Astrocyte (in vitro differentiated cells and primary cell): ENCODE measurements at places on chromosomes 7 and 10.

DNA sequence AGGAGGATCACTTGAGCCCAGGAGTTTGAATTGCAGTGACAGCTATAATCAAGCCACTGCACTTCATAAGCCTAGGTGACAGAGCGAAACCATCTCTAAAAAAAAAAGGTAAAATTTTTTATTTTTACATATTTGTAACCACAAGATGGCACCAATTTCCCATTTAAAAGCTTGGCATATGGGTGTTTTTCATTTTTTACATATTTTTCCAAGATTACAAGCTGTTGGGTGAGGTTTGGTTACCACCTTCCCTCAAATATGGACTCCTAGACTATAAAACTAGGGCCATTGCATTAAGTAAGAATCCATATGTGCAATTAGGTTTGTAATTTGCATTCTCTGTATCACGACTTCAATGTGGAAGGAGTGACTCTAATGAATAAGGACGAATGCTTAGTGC lies 129.3 kb upstream of the ACBD5 start:
- no peak for DNase-seq

GRCh38 chr7:138618933-138619332 lies 82.2 kb downstream of the SVOPL start:
- no peak for DNase-seq

DNA sequence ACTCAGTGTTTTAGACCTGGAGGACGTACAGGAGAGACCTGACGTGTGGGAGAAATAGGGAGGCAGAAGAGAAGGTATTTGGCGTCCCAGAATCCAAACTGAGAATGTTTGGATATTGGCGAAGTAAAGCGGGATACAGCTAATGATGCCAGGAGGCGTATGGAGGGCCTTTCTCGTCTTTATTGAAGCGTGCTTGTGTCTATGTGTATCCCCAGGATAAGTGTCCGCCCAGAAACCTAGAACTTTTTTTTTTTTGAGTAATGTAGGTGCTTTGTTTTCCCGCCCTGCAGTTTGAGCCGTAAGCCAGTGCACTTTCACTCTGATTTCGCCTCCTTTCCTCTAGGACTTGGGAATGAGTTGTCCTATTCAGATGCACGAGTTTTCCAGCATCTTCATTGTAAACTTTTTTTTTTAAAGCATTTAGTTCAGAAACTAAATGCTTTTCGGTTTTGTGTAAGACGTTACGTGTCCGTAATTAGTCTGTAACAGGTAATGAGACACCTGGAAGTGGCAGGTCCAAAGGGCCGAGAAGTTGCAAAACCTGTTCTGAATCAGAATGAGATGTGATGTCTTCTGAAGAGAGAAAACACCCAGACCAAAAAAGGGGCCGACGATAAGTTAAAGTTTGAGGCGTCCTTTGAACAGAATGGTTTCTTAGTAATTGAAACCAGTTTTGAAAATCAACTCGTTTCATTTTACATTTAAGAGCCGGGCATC lies 746 bp downstream of the ARL5B start:
- no peak for DNase-seq

GRCh38 chr7:29412912-29413311 lies 150.7 kb upstream of the PRR15 start:
- no peak for DNase-seq

- DNase-seq: no peak
Observed at GRCh38 chr7:156090988-156091387, 278.7 kb upstream of the SHH start.

GRCh38 chr7:12111422-12112405 lies 99.4 kb upstream of the TMEM106B start:
- DNase-seq: peak; percentile 68

DNA sequence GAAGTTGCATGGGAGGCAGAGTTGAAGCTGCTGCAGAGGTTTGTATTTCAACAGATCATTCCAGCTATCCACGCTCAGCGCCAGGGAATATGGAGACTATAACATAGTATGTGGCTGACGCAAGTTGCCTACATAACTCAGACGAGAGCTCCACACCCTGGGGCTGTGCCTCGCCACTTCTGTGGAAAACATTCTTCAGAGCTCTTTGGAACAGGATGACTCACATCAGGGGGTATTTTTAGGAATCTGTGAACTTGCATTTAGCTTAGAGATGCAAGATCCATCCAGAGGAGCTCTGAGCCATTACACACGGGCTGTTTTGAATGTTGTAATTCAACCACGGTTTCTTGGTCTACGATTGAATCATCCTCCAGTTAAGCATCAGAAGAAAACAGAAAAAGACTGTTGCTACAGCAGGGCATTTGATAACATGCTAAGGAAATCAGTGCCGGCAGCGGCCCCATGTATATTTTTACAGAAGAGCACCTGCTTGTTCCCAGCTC lies 481.5 kb upstream of the AKR1E2 start:
- DNase-seq: peak; percentile 100

DNA sequence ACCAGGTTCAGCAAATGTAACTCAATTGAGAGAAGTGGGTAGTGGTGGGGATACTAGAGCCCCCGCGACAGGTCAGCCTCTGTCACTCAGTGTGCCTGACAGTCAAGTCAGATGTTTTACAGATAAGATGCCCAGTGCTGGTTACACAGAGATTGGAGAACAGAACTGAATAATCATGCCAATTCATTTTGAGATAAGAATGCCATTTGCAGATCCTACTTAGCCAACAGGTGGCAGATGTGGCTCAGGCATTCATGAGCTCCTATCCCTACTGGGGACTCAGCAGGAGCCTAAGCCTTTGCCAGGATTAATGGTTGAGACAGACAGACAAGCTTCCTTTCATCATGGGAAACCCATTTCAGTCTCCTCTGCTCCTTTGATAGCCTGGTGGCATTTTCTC lies 137.8 kb downstream of the MAPK8 start:
- no peak for DNase-seq

GRCh38 chr7:16744518-16745250 lies 8.9 kb upstream of the TSPAN13 start:
- DNase-seq: no peak

- DNase-seq: no peak
Observed at GRCh38 chr10:126006264-126006663, 109.9 kb downstream of the FANK1 start.

GRCh38 chr7:152543799-152544198 lies 108.0 kb upstream of the KMT2C start:
- no peak for DNase-seq

DNA sequence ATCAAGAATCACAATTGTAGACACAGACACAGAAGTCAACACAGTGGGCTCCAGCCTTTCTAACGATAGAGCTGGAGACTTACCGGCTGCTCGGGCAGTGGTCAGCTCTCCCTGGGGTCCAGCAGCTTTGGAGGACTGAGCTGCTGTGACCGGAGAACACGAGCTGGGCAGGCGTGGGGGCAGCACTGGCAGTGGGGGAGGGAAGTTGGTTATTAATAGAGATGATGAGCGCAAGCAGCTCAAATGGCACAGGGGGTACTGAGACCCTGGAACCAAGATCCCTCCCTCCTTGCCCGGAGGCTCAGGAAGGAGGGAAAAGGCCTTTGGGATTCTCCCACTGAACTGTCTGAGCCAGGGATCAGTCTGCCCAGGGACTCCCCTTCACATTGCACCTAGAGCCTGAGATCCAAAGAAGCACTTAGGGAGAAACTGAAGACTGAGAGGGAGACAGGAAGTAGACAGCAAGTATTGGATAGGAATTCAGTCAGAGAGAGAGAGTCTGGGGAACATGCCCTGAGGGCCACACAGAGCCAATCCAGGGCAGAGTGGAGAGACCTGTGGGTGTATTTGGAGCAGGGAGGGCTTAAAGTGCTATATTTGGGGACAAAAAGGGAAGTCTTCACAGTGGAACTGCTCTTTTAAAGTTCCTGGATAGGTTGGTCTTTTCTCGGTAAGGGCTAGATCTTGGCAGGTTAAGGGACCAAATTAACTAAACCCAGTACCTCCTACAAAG lies at the start of gene MYOZ1:
TSS of gene MYOZ1 (minus strand) at position 147 of the 733 bp plus-strand sequence. CDS start 1,457 bp downstream, outside the sequence.
- DNase-seq: no peak

DNA sequence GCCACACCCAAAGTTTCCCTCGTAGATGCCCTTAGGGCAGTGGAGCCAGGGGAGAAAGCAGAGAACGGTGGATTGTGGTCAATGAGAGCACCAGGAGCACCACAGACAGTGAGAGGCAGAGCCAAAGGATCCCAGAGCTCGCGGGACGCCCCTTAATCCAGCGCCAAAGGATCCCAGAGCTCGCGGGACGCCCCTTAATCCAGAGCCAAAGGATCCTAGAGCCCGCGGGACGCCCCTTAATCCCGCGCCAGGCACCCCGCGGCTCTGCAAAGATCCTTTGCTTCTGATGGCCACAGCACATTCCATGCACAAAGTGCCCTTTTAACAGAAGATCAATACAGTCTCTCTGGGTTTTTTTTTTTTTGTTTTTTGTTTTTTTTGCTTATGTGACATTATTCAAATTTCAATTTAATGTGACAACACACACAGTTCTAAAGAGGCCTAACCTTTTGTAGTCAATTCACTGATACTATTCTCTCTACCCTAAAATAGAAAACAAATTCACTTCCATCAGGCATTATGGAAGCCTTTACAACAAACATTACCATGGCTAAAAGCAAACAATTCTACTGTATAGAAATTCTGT lies 52.9 kb upstream of the NCAPG2 start:
- no peak for DNase-seq

DNA sequence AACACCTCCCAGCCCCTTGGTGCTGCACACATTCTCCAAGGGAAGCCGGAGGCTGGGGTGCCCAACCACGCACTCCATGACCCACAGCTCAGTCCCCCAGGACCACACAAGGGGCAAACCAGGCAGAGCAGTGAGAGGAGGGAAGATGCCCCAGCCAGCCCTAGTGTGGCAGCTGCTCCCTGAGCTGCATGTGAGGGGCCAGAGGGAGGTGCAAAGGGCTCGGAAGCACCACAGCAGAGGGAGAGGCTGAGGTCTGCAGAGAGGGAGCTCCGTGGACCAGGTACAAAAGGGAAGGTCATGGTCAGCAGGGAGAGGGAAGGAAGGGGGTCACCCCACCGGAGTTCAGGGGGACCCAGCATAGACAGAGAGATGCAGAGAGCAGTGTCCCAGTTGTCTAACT lies 1.5 kb upstream of the CALML5 start:
- no peak for DNase-seq

DNA sequence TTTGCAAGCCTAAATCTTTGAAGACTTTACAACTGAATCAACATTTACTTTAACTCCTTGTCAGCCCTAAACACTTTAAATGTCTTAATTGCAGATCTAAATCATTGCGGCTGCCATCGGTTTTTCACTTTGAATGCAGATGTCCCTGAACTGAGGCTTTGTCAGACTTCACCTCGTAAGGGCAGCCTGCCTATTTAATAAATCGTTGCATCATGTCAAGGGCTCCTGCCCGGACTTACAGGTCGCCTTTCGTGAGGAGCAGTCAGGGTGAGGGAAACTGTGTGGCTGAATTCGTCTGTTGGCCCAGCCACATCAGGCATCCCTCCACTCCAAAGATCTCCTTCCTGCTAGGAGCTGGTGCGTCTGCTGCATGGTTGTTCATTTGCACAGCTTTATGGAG lies 368.2 kb upstream of the NPVF start:
- DNase-seq: no peak

GRCh38 chr10:61010863-61011262 lies 66.9 kb upstream of the RHOBTB1 start:
- DNase-seq: no peak

- no peak for DNase-seq
Observed at GRCh38 chr10:44353128-44353390, 31.8 kb downstream of the CXCL12 start.

DNA sequence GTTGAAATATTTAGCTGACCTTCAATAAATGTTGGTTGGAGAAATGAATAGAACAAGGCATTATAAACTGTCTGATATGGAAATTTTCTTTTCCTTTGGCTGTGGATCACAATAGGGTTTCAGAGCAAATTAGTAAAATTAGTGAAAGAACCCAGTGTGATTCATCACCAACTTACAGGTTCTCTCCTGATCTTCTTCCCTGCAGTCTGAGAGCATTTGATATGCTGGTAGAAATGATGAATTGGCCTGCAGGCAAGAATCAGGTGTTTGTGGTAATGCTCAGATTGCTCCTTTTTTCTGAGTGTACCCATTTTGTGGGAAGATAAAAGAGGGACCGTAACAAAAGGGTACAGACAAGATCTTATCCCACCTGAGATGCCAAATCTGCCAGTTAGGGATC lies 51.9 kb downstream of the BTAF1 start:
- DNase-seq: no peak

DNA sequence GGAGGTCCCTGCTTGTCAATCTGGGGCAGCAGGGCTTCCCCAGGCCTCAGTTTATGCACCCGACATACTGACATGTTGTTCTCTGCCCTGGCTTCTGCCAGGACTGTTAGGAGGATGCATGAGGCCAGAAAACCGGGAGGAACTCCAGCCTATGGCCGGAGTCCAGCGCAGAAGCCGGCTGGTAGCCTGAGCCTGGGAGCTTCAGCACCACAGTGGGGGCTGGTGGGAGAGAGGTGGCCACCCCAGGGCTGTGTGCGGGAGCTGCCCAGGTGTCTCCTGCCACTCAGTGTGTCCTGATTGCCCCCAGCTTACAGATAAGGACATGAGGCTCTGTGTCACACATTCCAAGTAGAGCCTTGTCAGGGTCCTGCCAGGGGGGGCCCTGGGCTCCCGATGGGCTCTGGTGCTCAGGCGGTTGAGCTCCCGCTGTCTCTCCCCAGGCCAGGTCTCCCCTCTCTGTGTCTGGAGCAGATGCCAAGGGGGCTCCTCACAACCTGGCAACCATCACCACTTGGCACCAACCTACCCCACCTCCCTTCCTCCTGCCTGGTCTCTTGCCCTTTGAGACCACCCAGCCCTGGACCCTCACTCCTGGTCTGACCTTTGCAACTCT lies 32.3 kb downstream of the PPIF start:
- DNase-seq: no peak

- peak; percentile 34 for DNase-seq
Observed at GRCh38 chr10:8453587-8453986, 399.1 kb downstream of the GATA3 start.

DNA sequence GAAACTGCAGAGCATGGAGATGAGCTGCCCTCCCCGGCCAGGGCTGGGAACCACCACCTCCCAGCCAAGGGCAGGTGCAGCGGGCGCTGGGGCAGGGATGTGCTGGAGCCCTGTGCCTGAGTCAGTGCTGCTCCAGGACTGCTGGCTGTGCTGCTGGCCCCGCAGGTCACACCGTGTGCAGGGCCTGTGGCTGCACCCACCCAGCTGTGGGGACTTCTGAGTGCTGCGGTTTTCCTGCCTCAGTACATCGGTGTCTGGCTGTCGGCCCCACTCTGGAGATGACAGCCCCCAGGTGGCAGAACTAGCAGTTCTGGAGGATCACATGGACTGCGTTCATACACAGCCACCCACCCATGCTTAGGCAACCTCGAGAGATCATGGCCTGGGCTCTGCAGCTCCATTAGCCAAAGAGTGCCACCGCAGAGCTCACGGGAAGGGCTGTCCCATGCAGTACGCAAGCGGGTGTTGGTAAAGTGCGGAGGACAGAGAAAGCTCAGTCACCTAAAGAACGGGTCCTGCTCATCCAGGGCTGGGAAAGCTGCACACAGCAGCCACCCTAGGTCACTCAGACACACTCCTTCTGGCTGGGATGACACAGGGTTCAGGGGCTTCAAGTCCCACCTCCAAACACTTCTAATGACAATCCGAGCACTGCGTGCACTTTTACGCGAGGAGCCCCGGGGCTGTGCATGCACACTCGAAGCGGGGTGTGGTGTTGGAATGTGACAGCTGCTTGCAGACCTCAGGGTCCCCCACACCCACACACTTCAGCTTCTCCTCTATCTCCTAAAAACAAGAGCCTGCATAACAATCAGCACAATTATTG lies 198.1 kb upstream of the PPP2R2D start:
- DNase-seq: no peak

- no peak for DNase-seq
Observed at GRCh38 chr10:79226391-79227245, 120.7 kb upstream of the PPIF start.
